ENCODE measurements at places on chromosomes 4 and X. TPM values are rescaled to one million over a fixed set of nuclear protein-coding genes. Genes with fewer than 3 reads are reported as not detected.

The SAGE1 gene
- not detected for total RNA-seq

The TBX22 gene
- total RNA-seq: not detected

The ANTXR2 gene
- 120 TPM for total RNA-seq

The ERCC6L gene
- total RNA-seq: 0.64 TPM

The FAT4 gene
- total RNA-seq: 28.4 TPM

The STEEP1 gene
- 22.9 TPM for total RNA-seq

The TACR3 gene
- total RNA-seq: not detected

The CXCR3 gene
- 1.9 TPM for total RNA-seq

- DNase-seq: no peak
Observed at GRCh38 chr4:161486461-161486860, 677.3 kb downstream of the FSTL5 start.

GRCh38 chr4:187606581-187606980 lies 389.0 kb upstream of the ZFP42 start:
- peak; percentile 35 for DNase-seq

- no peak for DNase-seq
Observed at GRCh38 chr4:39620551-39621313, 17.9 kb downstream of the SMIM14 start.

- no peak for DNase-seq
Observed at GRCh38 chr4:53589511-53589910, 1.8 kb downstream of the LNX1 start.

GRCh38 chr4:13267091-13267490 lies 217.0 kb downstream of the RAB28 start:
- DNase-seq: no peak

DNA sequence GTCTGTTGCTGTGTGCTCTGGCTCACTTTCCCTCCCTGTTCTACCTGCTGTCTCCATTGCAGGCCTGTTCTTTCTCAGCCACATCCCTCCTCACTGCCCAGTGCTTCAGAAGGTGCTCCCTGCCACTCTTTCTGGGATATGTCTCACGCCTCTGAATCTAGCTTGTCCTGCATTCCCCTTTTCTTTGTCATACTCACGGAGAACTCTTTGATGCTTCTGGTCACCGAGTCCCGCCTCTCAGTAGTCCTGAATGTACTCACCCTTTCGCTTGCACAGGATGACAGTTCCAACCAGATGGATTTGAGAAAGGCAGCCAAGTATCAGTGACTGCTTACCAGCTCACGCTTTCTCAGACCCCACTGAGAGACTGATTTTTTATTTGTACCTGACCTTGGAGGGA lies 65.2 kb upstream of the TLR2 start:
- no peak for DNase-seq

GRCh38 chr4:24729119-24729730 lies 66.1 kb upstream of the SOD3 start:
- no peak for DNase-seq

- DNase-seq: no peak
Observed at GRCh38 chr4:186861317-186861716, 137.7 kb upstream of the FAT1 start.

DNA sequence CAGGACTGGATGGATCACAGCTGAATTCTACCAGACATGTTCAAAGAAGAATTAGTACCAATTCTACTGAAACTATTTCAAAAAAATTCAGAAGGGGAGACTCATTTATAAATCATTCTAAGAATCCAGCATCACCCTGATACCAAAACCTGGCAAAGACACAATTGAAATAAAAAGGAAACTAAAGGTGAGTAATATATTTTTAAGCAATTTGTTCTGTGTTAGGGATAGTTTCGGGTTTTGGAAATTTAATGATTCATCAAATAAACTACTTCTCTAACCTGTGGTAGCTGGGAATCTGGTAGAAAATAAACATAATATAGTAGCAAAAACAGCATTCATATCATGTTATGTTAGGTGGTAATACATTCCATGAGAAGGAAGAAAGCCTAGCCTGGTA lies 662.2 kb upstream of the BOD1L1 start:
- no peak for DNase-seq

DNA sequence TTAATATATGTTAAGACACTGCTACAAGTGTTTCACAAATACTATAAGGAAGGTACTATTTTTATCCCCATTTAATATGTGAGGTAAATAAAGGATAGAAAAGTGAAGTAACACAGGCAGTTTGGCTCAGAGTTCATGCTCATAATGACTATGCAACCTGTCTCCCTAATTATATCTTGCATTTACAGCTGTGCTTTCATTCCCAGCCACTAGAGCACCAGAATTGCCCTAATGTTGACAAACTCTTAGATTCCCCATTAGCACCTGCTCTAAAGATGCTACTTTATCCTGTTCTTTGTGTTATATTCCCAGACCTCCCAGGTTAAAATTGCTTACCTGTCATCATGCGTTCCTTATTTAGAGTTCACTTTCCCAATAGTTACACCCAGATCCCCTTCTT lies 833.6 kb downstream of the CCSER1 start:
- DNase-seq: no peak

DNA sequence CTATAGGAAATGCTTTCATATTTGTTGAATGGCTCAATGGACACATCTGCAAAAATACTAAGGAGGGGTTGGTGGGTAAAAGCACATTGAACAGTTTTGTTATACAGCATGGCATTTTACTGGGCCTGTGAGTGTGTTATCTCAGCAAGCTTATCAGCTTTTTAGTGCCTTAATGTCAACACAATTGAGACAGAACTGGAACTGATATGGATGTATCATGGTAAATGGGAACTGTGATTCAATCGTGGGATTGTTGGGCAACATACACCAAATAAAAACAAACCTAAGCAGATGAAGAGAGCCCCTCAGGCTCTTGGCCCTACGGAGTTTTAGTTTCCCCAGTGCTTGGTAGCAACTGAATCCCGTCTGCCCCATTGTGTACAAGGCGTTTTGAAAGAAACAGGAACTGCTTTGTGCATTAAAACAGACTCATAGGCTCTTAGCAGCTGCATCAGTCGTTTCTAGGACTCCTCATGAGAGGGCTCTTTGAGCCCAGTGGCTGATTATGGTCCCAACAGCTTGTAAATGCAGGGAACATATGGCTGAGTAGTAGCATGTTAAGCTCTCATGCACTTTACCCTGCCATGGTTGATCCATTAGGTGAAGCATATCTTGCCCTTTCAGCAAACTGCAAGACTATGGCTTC lies 7.3 kb downstream of the GPR119 start:
- DNase-seq: no peak

DNA sequence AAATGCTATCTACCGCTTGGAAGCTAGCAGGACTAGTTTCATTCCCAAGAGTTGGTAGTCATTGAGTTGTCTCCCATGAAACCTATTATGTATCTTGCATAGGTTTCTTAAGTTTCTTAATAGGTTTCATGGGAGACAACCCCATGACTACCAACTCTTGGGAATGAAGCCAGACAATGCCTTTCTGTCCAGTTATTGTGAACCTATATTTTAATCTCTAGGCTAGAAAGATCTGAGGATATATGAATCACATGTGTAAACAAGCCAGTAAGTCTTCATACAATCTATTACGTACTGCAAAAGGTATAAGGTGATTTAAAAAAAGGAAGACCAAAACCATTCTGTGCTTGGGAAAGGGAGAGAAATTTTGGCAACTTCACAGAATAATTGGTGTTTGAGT lies 162.6 kb downstream of the INPP4B start:
- DNase-seq: no peak

GRCh38 chr4:147755561-147756295 lies 23.8 kb downstream of the ARHGAP10 start:
- DNase-seq: no peak

GRCh38 chr4:156547439-156547838 lies 424.2 kb downstream of the PDGFC start:
- no peak for DNase-seq

GRCh38 chr4:148248824-148249223 lies 193.4 kb downstream of the NR3C2 start:
- no peak for DNase-seq

DNA sequence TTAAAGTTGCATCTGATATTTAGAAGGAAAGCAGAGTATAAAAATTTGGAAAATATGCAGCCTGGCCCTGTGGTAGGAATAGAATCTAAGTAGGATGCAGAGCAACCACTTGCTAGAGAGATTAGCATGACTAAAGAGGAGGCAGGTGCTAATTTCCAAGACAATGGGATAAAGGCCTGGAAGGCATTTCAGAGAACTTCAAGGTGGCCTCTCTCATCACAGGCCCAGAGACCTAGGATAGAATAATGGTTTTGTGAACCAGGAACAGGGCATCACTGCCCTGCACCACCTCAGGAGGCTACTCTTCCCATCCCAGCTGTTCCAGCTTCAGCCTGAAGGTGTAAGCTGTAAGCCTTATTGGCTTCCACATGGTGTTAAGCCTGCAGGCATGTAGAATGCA lies 621.7 kb upstream of the HS3ST1 start:
- no peak for DNase-seq

- no peak for DNase-seq
Observed at GRCh38 chrX:20463296-20464075, 196.8 kb upstream of the RPS6KA3 start.

- DNase-seq: no peak
Observed at GRCh38 chr4:3322059-3322550, 29.3 kb downstream of the RGS12 start.

DNA sequence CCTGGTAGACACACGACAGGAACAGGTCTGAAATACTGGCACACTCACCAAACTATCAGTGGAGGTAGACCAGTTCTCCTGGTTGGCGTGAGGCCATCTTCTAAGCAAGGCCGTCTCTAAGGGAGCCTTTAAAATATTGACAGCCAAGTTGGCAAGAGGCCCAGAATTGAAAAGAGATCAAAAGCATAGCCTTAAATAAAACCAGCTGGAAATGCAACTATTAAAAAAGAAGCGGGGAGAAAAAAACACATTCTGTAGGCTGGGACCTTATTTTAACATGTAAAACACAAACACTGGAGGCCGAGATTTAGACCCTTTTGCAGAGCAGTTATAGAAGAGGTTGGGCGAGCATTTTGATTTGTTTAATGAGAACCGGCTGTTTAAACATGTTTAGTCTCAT lies 233.0 kb upstream of the CLNK start:
- DNase-seq: no peak

DNA sequence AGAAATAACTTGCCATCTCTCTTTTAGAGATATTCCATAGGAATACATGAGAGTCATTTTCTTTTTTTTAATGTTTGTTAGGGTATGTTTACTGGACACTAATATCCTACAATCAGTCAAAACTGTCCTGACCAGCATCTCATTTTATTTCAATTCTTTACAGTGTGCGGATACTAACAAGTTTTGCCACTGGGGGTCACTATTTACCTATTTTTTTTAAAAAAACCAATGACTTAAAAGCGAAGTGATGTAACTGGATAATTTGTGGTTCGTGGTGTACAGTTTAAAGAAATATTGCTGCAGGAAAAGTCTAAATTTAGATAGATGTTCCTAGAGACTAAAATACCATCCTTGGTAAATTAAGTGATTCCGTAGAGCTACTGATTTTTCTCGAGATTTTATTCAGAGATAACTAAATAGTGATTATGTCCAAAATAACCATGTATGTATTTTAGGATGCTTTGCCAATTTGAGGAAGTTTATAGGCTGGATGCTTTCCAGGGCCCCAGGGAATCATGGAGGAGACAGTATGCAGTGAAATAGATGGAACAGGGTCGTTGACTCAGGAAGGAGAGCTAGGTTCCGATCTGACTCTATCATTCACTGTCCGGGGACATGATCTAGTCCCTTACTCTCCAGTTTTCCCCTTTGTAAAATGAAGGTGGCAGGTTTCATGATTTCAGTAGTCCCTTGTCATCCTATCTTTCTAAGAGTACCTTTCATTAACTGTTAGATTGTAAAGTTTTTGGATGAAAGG lies 34.0 kb upstream of the GNPDA2 start:
- DNase-seq: no peak

- no peak for DNase-seq
Observed at GRCh38 chrX:38669428-38669827, 108.1 kb downstream of the TSPAN7 start.

GRCh38 chr4:143346206-143346605 lies 9.5 kb downstream of the GAB1 start:
- DNase-seq: no peak

DNA sequence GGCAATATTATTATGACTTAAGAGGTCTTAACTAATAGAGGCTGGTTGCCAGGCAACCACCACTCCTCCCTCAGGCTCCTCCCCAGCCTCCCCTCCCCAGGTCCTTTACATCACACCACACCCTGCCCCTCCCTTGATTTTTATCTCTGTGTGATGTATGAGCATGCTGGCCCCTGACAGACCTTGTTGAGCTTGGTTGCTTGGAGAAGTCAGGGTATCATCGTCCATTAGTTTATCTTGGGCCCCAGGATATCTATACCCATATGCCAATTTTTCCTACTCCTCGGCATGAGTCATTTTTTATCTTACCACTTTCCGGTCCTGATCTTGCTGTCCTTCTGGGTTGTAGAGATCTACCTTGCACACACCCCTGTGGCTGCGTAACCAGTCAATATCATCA lies 2.5 kb downstream of the AKAP4 start:
- no peak for DNase-seq

GRCh38 chr4:49217492-49217891 lies 231.4 kb downstream of the CWH43 start:
- no peak for DNase-seq
